Bladder microvascular endothelial cell (primary cell): ENCODE measurements at places on chromosomes 7 and 10. TPM values are rescaled to one million over a fixed set of nuclear protein-coding genes. Genes with fewer than 3 reads are reported as not detected.

The SLF2 gene
- total RNA-seq = 17.2 and 31.5 TPM in 2 replicates

The ELFN1 gene
- total RNA-seq = 0.57 and 0.81 TPM in 2 replicates

The VWA2 gene
- total RNA-seq = not detected in 2 replicates

The TAF5 gene
- 4.9 and 5.7 TPM in 2 replicates for total RNA-seq

The CXCL12 gene
- total RNA-seq = 2.9 and 17.4 TPM in 2 replicates

The CPEB3 gene
- total RNA-seq = 0.65 and 2.5 TPM in 2 replicates

The NEUROD6 gene
- not detected in 2 replicates for total RNA-seq

The ZC3HAV1L gene
- 10.5 and 23.1 TPM in 2 replicates for total RNA-seq

The OLAH gene
- 0.16 and 0.57 TPM in 2 replicates for total RNA-seq

The FKBP6 gene
- total RNA-seq = not detected in 2 replicates

The CRTAC1 gene
- 0.16 and 3.1 TPM in 2 replicates for total RNA-seq

The ST8SIA6 gene
- 0.16 and 0.25 TPM in 2 replicates for total RNA-seq

The MBL2 gene
- not detected in 2 replicates for total RNA-seq

The GIMAP8 gene
- total RNA-seq = 74.8 and 102 TPM in 2 replicates

The HOXA1 gene
- total RNA-seq = 0.49 and 0.63 TPM in 2 replicates

The SPDYE16 gene
- under 0.01 and 0.13 TPM in 2 replicates for total RNA-seq
